ENCODE measurements at places on chromosomes 6 and 20.

- DNase-seq = peak; percentile 63
Measured at GRCh38 chr6:29628419-29629281, 4.3 kb downstream of the GABBR1 start.

DNA sequence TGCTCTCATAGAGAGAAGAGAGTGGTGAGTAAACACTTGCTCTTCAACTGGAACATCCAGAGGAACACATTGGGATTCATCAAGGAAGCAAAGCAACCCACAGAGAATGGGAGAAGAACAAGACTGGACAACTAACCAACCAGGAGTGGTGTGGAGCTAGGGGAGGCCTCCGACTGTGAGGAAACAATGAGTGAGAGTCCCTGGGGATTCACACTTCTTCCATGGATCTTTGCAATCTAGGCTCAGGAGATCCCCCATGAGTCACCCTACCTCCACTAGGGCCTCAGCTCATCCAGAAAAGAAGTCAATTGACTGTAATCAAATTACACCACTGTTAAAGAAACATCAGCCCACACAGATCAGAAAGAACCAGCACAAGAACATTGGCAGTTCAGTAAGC, 42.3 kb upstream of the CLVS2 start:
- DNase-seq = no peak

DNA sequence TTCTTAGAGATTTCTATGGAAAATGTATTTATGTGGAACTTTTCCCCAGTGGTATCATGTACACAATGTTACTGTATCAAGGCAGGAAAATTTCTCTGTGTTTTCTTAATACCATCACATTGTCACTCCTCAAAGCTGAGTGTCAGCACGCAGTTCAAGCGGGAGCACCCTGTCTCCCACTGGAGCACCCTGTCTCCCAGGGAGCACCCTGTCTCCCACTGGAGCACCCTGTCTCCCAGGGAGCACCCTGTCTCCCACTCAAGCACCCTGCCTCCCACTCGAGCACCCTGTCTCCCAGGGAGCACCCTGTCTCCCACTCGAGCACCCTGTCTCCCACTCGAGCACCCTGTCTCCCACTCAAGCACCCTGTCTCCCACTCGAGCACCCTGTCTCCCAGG, 51.3 kb downstream of the PSMG4 start:
- DNase-seq = no peak

DNA sequence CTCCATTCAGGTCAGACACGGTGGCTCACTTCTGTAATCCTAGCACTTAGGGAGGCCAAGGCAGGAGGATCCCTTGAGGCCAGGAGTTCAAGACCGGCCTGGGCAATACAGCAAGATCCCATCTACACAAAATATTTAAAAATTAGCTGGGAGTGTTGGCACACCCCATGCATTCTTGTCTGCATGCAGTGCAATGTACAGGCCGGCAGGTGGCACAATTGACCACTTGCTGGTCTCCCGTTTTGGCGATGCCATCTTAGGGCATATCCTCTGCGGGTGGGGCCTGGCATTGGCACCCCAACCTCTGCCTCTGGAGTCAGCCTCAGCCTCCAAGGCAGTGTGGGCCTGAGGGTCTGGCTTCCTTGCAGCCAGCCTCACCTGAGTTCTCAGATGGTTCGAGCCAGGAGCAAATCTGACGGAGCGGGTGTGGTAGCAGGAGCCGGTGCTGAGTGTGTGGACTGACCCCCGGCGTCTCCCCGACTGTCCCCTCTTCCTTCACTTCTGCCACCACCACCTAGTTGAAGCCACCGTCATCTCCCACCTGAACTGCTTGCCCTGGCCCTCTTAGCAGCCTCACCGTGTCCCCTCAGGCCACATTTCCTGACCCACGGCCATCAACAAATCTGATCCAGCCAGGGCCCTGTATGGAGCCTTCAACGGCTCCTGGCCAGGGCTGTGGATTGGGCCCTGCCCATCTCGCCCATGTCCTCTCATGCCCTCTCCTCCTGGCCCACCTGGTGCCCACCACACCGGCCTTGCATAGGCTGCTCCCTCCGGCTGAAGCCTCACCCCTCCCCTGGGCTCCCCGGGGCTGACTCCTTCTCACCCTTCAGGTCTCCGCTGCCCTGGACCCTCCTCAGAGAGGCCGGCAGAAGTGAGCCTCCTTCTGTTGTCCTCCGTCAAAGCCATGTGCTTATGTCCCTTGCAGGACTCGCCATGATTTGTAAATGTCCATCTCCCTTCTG, 44.0 kb downstream of the EFCAB8 start:
- DNase-seq = peak; percentile 78

DNA sequence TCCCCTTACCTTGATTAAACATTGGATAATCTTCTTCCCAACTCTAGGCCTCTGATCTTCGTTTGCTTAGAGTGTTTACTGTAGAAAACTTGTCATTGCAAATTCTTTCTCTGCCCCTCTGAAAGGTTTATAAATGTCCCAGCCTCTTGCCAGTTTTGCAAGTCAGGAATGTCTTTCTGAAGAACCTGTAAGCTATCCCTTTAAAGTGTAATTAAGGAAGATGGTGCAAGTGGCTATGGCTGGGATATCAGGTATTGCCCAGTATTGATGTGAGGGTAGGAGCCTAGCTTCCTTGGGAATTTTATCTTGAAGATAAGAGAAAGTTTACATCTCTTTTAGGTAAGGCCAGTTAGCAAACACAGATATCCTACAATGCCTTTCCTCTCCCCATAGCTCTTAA, 211.0 kb upstream of the RIMS1 start:
- no peak for DNase-seq
